ENCODE measurements at places on chromosomes 3 and 15.

DNA sequence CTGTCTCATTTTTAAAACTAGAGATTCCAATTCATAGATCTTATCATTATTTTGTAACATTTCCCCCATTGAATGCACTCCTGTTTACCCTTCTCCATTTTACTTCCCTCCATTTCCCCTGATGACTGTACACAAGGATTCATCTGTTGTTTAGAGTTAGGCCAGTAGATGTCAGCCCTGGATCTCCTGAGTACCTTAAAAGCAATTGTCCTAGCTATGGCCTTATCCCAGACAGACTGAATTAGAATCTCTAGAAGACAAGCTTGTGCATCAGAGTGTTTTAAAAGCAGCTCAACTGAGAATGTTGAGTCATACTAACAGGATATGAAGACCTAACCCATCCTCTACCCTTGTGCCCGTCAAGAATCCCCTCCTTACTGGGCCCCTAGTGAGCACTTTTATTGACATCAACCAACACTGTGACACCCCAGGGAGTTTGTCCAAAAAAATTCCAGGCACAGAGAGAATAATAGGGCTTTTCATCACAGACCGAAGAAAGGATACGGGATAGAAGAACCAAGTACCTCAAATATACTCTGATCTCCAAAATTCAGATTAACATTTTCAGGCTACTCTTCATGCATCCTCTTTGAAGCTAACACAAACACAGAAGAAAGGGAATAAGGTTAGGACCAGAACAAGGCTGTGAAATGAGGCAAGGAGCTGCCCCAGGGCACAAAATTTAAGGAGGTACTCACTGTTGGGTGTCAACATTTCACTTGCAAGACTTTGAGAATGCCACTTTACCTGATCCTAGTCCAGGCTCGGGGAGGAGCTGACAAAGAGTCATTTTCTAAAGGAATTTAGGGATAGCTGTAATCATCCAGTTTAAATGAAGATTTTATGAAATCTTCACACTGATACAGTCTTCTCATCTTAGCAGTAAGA, 17.1 kb downstream of the ZBED2 start:
- DNase-seq, result peak; percentile 44

DNA sequence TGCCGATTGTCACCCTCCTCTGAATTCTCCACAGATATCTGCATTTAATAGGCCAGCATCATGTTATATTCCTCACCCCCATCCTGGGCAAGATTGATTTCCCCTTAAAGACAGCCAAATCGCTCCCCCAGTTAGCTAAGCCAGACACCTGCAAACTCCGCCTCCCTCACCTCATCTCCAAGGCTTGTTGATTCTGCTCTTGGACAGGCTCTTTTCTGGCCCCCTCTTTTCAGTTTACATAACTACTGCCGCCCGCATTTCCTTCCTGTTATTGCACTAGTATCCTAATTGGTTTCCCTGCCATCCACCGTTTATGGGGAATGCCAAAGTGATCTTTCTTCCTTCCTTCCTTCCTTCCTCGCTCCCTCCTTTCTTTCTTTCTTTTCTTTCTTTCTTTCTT, 214.7 kb upstream of the MRPL3 start:
- DNase-seq, result no peak

GRCh38 chr15:51202783-51203182, 108.1 kb upstream of the TNFAIP8L3 start:
- no peak for DNase-seq

- peak; percentile 99 for DNase-seq
Measured at GRCh38 chr15:32919749-32920414, 202.1 kb downstream of the GREM1 start.

DNA sequence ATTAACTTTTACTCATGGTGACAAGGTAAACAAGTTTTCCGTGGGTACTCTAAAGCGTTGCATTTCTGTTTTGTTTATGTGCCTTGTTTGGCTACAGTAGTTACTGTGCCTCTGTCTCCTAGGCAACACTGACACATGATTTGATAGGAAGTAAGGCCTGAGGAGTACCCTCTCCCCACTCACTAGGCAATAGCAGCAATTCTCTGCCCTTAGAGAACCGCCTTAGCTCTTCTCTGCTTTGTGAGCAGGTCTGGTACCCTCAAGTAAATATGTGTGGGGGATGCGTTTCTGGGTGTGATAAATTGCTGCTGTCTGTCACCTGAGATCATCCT, at the start of gene IL5RA:
TSS of gene IL5RA (minus strand) at position 76 of the 332 bp plus-strand sequence. CDS start 5,390 bp downstream, outside the sequence.
- no peak for DNase-seq

- no peak for DNase-seq
Measured at GRCh38 chr15:68557469-68558317, 21.1 kb upstream of the CORO2B start.

DNA sequence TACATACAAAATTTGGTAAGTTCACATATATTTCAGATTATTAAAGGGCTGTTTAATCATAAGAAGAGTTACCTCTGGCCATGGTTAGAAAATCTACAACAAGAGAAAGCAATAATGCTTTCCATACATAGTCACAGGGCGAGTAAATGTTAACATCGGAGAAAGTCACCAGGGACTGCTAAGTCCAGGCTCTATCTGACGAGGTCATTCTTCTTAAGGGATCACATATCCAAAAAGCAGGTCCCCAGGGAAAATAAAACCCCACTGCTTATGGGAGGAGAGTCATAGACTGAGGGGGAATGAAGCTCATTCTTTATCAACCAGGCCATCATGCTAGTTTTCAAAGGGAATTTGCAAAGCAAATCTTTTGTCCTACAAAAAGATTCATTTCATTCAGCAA, 3.1 kb downstream of the PCYT1A start:
- no peak for DNase-seq

DNA sequence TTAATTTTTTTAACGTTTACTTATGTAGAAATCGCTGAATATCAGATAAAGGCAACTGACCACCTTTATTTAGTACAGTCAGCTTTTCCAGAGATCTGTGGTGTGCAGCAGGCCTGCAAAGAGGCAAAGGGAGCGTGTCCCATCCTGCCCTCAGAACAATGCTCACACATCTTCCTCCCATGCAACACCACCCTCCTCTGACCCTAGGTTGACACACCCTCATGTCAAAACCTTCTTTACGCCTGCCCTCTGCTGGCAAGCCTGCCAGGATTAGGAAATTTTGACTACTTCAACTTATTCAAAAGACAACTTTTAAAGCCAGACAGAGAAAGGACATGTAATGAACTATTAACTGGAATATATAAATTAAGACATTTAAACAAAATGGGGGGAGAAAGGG, 513.7 kb downstream of the FOXP1 start:
- no peak for DNase-seq

DNA sequence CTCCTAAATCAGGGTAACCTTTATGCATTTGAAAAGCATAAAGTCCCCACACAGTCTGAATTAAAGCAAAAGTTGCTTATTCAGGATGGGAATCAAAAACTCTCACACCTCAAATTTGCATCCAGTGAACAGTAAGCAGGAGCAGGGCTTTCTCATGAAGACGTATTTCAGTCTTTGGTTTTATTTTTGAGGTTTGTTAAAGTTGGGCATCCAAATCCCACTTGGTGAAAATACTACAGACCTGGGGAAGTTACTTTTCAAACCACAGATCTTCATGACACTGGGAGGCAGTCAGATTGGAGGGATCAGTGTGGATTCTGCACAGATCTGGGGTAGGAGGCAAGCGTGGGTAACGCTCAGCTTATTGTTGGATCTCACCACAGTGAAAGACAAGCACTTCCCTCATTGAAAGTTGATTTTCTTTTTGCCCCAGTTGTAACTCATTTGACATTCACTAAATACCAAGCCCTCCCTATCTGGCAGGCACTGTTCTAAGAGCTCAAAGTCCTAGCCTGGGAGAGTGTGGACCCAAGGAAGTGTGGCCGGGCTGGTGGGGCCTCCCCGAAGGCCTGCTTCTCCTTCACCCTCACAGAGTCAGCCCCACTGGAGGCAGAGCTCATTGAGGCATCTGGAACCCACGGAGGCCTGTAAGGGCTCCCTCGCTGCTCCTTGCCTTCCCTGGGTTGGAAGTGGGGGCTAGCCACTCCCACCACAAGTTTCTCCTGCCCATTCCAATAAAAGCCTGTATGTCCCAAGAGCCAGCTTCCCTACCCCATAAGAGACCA, 783 bp upstream of the ISG20 start:
- no peak for DNase-seq

- no peak for DNase-seq
Measured at GRCh38 chr3:194195611-194196010, 59.7 kb downstream of the HES1 start.

DNA sequence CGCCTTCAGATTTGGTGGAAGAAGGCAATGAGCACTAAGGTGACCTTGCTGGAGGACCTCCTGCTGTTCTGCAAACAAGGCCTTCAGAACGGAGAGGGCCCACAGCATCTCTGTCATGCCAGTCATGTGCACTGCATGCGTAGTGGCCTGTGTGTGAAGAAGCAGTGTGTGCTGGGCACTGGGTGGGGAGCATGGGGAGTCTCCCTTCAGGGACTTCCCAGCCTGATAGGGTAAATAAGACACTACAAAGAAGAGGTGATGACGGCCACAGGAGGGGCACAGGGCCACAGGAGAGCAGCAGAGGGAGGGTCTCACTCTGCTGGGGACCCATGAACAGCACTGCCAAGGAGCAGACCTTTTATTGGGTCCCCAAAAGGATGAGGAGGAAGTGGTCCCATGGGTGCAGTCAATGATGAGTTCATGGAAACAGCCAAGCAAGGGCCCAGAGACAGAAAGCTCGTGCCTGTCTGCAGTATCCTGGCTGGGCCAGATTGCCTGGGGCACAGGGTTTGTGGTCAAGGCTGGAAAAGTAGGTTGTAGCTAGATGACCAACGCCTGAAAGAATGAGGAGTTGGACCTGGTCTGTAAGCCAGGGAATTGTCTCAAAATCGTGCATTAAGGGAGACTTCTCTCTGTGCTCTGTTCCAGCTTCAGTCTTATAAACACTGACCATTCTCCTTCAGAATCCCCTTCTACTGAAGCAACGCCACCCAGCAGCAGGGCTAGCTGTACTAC, 67.8 kb upstream of the SEC61A1 start:
- peak; percentile 18 for DNase-seq

GRCh38 chr15:44340410-44340809, 51.9 kb downstream of the GOLM2 start:
- peak; percentile 54 for DNase-seq

- no peak for DNase-seq
Measured at GRCh38 chr3:73140772-73141442, 79.4 kb downstream of the EBLN2 start.

DNA sequence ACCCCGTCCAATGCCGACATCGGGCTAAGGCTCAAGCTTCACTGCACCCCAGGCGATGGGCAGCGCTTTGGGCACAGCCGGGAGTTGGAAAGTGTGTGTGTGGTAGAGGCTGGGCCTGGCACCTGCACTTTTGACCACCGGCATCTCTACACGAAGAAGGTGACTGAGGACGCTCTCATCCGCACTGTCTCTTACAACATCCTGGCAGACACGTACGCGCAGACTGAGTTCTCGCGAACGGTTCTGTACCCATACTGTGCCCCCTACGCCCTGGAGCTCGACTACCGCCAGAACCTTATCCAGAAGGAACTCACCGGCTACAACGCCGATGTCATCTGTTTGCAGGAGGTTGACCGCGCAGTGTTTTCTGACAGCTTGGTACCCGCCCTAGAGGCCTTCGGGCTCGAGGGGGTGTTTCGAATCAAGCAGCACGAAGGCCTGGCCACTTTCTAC, 1.0 kb downstream of the PDE12 start:
- DNase-seq, result no peak

GRCh38 chr15:69013726-69014406, 629 bp upstream of the NOX5 start:
- no peak for DNase-seq
